Occipital lobe (tissue), 3 donors: ENCODE measurements at places on chromosomes 3 and 15. TPM values are rescaled to one million over a fixed set of nuclear protein-coding genes. Genes with fewer than 3 reads are reported as not detected.
A peak's percentile ranks its signal among the peaks of the same experiment; 100 is the strongest.

GRCh38 chr15:48595981-48596380, 49.5 kb downstream of the FBN1 start:
- DNase-seq: no peak

XRN1 gene
- 98.9 TPM for total RNA-seq

GRCh38 chr3:110588906-110589305, 482.7 kb upstream of the NECTIN3 start:
- no peak for DNase-seq

DNA sequence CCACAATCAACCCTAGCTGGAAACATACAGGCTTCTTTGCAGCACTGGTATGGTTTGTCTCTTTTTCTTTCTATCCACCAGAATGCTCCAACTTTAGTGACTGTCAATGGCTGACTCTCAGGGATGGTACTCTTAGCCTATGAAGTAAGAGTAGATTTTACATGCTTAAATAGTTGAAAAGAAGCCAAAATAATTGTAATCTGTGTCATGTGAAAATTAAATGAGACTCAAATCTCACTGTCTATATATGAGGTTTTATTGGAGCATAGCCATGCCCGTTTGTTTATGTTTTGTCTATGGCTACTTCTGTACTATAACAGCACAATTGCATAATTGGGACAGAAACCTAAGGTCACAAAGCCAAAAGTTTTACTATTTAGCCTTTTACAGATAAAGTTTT, 29.1 kb upstream of the PDZRN3 start:
- DNase-seq: no peak

- peak; percentile 48 for DNase-seq
Measured at GRCh38 chr15:90557186-90558084, 27.7 kb downstream of the CRTC3 start.

DNA sequence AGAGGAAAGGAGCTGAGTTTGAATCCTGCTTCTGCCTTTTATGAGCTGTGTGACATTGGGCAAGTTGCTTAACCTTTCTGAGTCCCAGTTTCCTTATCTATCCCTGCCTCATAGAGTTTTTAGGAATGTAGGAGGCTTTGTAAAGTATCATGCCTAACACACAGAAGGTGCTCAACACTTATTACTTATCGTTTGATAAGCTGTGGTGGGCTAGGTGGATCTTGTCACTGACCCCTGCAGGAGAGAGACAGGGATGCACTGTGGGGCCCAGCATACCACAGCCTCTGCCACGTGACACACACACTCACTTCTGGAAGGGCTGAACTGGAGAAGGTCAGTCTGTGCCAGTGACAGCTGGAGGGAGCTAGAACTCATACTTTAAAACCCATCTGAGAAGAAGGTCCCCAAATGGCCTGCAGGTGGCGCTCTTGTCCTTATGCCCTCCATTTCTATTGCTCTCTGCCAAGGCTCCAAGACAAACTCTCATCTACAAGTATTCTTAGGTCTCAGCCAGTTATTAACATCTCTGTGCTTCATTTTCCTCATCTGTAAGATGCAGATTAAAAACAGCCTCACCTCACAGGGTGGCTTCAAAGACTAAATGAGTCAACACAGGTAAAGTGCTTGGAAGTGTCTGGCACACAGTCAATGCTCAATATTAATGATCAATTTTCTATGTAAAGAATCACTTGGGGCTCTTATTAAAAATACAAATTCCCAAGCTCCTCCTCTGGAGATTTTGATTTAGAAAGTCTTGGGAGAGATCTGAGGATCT, 57.5 kb upstream of the HACD2 start:
- peak; percentile 27 for DNase-seq

ECE2 gene
- total RNA-seq: 2.2 TPM

GRCh38 chr3:143875546-143875945, 27.3 kb upstream of the SLC9A9 start:
- no peak for DNase-seq

DNA sequence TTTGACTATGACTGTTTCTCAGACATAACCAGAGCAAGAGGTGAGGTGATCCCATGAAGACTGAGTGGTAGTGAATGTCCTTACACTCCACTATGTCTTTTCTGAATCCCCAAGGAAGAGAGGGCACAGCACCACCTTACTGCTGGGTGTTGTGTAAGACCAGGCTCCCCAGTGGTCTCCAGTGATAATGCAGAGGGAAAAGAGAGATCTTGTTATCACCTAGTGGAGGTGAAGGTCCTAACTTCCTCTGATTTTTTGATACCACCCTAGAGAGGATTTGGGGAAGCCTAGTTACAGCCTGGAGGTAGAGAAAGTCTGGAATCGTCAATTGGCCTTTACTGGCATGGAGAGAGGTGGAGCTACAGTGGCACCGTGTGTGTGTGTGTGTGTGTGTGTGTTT, 288.0 kb upstream of the BCHE start:
- no peak for DNase-seq

- DNase-seq: no peak
Measured at GRCh38 chr3:114847564-114847963, 299.5 kb downstream of the ZBTB20 start.

TP63 gene
- total RNA-seq: 0.16 TPM

GRCh38 chr3:12967606-12968351, 105.5 kb downstream of the IQSEC1 start:
- peak; percentile 85 for DNase-seq
